Activated T-cell treated with anti-CD3 and anti-CD28 coated beads for 24 hours (primary cell): ENCODE measurements at places on chromosomes 7 and 10.

DNA sequence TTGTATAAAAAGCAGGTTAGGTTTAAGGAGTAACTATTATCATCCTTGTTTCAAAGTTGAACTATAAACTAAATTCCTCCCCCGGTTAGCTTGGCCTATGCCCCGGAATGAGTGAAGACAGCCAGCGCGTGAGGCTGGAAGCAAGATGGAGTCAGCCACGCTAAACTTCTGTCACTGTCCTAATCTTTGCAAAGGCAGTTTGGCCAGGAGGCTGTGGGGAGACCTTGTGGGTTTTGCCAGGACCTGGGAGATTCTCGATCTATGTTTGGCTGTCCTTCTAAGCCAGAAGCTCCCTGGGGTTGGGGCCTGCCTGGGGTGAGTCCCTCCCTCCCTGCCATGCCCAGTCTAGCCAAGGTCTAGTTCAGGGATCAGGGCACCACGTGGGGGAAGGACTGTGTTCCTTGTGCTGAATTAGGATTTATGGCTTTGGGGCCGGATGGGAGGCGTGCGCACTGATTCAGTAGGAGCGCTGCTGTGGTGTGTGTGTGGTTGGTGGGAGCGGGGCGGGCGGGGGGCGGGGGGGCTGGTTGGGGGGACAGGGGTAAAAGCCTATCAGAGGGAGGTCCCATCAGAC, 871 bp upstream of the GTF2IRD1 start:
- DNase-seq, result no peak

GRCh38 chr7:5214236-5214635, 24.2 kb downstream of the WIPI2 start:
- DNase-seq, result no peak

DNA sequence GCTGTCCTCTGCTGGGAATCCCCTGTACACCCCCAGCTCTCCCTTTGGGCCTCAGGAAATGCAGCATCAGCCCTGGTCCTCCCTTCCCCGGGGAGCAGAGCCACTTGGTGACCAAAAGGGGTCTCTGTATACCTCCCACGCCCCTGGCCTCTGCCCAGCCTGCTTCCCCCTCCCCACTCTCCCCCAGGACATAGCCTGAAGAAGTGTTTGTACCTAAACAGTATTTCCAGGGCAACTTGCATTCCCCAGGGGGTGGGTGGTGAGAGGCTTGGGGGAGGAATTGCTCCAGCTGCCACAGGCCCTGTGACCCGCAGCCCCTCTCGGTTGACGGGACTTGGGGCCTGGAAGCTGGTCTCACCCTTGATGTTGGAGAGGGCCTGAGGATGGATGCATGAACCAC, 39.3 kb downstream of the TMEM270 start:
- DNase-seq, result no peak

- DNase-seq, result no peak
Measured at GRCh38 chr7:47034180-47034579, 547.7 kb downstream of the TNS3 start.

GRCh38 chr10:8136736-8137135, 82.2 kb downstream of the GATA3 start:
- DNase-seq, result no peak

GRCh38 chr10:30098629-30099028, 39.2 kb upstream of the JCAD start:
- no peak for DNase-seq

DNA sequence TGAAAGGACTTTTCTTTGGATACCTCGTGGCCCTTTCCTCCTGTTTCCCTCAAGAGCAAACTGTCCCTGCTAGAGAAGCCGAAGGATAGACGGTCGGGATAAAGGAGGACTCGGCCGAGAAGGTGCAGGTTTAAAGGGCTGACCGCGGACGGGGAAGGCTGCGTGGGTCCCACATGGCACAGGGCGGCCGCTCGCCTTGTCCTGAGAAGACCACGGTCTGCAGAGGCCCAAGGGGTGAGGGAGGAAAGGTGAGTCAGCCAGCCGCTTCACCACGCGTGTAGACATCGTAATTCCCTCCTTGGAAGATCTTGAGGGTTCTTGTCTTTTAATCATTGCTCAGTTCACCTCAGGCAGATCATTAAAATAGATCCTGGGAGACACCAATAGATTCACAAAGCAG, 253.8 kb downstream of the DPP6 start:
- DNase-seq, result no peak

GRCh38 chr10:109821672-109822071, 101.6 kb downstream of the XPNPEP1 start:
- no peak for DNase-seq

DNA sequence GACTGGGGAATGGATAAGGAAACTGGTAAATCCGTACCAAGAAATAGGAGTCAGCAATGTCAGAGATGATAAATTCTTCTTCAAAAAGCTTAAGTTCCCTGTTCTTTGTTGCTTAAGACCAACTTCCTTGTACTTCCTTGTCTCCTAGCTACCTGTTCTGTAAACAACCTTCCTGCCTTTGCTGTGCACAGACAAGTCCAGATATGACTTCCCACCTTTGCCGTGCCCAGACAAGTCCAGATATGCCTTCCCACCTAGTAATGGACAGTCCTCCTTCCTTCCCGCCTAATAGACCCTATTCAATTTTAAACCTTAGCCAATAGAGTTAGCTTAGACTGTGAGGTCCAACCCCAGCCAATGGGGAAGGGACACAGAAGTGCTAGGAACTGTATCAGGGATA, 2.5 kb upstream of the ZNF33A start:
- DNase-seq, result no peak

DNA sequence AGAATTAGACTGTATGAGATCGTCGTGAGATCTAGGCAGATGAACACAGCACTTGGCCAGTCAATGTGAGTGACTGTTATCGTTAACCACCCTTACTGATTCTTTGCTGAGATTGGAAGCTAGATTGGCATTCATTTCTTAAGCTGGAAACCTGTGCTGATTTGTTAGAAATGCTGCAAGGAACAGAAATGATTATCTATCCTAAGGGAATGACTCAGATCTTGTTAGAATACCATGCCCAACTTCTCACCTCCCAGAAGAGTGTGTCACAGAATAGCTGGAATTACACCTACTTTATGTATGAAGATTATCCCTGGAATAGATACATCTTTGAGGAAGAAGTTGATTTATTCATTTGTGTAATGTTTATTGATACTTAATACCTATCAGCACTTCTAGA, 275.2 kb downstream of the AUTS2 start:
- DNase-seq, result no peak

- no peak for DNase-seq
Measured at GRCh38 chr7:15620491-15621185, 58.8 kb upstream of the AGMO start.

GRCh38 chr10:113499806-113500205, 53.0 kb upstream of the HABP2 start:
- DNase-seq, result no peak

GRCh38 chr10:23975431-23975830, 233.5 kb upstream of the KIAA1217 start:
- DNase-seq, result no peak

GRCh38 chr10:78906734-78907390, 161.9 kb upstream of the ZMIZ1 start:
- DNase-seq, result no peak

DNA sequence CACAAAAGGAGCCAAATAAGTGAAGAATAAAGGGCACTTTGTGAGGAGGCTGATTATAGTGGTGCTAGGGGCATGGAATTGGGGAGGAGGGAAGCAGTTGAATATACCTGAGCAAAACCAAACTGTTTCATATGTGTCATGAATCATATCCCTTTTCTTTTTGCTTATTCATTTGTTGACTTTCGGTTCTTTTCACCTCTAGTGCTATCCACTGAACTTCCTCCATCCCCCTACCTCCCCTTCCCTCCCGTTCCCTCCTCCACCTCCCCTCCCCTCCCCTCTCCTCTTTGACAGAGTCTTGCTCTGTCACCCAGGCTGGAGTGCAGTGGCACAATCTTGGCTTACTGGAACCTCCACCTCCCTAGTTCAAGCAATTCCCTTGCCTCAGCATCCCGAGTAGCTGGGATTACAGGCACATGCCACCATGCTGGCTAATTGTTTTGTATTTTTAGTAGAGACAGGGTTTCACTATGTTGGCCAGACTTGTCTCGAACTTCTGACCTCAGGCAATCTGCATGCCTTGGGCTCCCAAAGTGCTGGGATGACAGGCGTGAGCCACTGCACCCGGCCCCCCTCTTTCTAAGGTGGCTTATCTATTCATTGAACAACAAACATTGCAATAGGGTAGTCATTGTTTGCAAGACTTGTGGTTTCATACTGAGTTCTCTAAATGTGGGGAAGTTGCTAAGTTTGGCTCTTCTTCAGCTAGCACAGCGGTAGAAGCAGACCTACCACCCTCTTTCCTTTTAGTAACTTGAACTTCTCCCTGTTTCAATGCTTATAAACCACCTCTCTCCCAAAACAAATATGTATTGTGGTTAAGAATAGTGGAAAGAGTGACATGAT, 150.4 kb upstream of the PRPS1L1 start:
- no peak for DNase-seq
